ENCODE measurements at places on chromosomes 6 and 20.
A peak's percentile ranks its signal among the peaks of the same experiment; 100 is the strongest.

GRCh38 chr6:25829375-25829774, 2.5 kb downstream of the SLC17A1 start:
- DNase-seq, result no peak

DNA sequence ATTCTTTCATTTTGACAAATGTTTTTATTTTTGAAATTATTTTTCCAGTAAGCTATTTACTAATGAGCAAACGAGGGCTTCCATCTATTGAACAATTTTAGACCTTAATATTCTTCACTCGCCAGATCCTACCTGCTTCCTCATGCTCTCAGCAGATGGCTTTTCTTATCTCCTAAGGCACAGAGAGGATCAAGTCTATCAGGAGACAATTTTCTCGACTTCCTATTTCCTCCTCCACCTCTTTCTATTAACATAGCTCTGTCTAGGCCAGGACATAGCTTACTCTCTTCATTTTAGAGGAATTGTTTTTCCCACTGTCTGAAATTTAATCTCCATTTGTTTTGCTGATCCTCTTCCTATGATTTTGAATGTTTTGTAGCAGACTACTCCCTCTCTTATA, 87.0 kb upstream of the MAN1A1 start:
- no peak for DNase-seq

DNA sequence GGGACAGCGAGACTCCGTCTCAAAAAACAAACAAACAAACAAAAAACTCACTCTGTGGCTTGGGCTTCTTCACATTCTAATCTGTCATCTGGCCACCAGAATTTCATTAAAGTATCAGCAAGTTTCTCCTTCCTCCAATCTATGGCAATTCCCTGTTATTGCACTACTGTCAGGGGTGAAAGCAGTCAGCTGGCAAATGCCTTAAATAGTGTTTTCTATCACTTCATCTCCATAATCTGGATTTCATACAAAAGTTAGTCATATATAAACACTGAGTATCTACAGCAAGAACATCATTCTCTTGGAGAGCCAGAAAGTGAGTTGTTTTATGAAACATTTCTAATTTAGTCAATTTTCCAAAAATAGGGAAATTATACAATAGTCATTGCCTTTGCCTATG, 56.1 kb downstream of the PHACTR3 start:
- no peak for DNase-seq

- DNase-seq, result peak; percentile 82
These were observed 10.7 kb downstream of the DLL1 start for GRCh38 chr6:170279977-170280688.

- DNase-seq, result peak; percentile 67
These were observed 9.4 kb downstream of the DEFB132 start for GRCh38 chr20:266596-267562.

DNA sequence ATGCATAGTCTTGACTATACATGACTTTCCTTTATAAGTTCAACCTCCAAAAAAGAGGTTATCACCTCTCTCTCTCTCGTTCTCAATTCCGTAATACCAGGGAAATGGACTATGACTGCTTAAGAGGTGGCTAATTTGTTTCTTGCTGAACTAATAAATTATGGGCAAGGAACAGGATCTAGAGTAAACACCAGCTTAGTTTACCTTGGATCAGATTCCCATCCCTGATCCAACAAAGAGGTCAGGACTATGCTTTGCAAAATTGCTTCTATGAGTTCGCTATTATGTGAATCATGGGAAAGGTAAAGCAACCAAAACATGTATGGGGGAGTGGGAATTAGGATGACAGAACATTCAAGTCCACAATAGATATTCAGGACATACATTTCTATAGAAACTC, 630.7 kb downstream of the HACE1 start:
- DNase-seq, result peak; percentile 13

DNA sequence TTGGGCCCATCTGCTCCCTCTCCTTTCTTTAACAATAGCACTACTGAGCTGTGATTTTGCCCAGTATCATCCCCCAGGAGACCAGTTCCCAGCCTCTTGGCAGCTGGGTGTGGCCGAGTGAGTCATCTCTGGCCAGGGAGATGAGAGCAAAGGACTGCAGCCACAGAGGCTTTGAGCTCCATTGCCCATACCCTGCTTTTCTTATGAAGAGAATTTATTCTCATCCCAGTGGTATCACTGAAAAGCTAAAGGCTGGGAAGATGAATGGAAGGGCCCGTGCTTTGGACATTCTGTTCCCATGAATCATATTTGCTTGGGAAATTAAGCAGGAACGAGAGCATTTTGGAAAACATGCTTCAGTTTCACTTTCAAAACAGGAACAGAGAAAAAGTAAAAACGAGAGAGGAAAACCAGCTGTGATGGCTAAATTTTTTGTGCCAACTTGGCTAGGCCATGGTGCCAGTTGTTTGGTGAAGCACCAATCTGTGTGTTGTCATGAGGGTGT, 14.9 kb downstream of the CST3 start:
- DNase-seq, result no peak

DNA sequence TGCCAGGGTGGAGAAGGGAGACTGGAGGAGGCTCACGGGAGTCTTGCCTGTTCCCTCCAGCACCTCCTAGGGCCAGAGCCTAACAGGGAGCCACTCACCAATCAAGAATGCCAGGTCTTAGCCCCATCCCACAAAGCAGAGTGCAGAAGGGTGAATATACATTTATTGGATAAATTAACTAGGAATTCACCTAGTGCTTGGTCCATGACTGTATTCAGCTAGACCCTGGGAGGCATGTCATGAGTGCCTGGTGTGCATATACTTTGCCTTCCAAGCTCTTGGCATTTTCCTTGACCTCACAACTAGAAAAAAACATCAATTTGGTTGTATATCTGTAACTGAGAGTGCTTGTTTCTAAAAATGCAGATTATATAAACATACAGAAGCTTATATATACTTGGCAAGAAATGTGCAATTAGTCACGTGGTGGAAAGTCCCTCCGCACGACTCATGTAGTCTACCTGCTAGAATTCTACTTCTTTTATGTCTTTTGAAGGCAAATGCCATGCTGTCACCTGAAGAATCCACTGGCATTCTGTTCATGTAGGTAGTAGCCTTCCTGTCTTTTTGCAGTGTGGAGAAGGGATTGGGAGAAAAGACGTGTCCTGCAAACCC, 991.0 kb downstream of the KIF16B start:
- DNase-seq, result no peak

- no peak for DNase-seq
These were observed 105.0 kb downstream of the SPTLC3 start for GRCh38 chr20:13113731-13114130.

- no peak for DNase-seq
These were observed 1414.1 kb upstream of the EYS start for GRCh38 chr6:67121115-67121514.

GRCh38 chr6:159807150-159807858, 7.2 kb downstream of the PNLDC1 start:
- no peak for DNase-seq

GRCh38 chr20:44732327-44732726, 13.3 kb upstream of the KCNK15 start:
- DNase-seq, result no peak

- DNase-seq, result no peak
These were observed 14.2 kb downstream of the PPP1R14C start for GRCh38 chr6:150157081-150157480.

GRCh38 chr20:19709635-19710335, 48.3 kb upstream of the RIN2 start:
- DNase-seq, result no peak

GRCh38 chr20:63587776-63588591, 13.9 kb upstream of the HELZ2 start:
- DNase-seq, result no peak

GRCh38 chr20:24954566-24954965, 5.5 kb downstream of the CST7 start:
- no peak for DNase-seq

DNA sequence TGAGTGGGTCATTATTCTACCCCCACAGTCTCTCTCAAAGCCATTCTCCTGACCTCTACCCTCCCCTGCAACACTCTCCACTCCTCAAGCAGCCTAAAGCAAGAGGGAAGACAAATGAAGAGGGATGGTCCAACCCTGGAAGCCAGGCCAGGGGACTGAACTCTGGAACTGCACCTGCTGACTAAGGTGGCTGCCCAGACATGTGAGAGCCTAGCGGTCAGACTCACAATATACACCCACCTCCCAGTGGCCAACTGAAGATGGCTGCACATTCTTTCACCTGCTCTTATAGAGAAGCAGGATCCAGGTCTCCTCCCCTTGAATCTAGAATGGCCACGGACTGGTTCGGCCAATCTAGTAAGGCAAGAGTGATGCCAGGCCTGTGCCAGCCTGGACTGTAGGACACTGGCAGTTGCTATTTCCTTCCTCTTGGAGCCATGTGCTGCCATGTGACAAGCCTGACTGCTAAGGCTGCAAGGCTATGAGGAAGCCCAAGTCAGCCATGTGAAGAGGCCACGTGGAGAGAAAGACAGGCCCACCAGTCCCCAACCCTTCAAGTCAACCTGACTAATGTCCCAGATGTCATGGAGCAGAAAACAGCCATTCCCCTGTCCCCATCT, 31.8 kb downstream of the ACSS1 start:
- DNase-seq, result no peak

DNA sequence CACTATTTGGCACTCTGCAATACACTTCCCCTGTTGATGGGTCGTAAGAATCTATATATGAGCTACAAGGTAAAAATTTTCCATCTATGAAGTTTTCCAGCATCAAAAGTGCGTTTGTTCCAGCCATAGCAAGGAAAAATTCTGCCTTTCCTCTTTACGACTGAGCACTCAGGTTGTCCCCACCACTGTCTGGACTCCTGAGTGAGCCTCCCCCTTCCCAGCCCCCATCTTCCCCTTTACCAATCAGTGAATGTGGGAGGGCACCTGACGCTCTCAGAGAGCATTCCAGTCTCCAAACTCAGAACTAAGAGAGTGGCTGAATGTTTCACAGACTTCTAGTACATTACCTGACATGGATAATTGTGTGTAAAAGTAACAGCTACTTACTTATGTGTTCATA, at the start of gene ALDH8A1:
ALDH8A1 (minus strand) TSS at position 175 of the 400 bp plus-strand sequence; CDS start at position 127, 48 bp downstream.
- no peak for DNase-seq

DNA sequence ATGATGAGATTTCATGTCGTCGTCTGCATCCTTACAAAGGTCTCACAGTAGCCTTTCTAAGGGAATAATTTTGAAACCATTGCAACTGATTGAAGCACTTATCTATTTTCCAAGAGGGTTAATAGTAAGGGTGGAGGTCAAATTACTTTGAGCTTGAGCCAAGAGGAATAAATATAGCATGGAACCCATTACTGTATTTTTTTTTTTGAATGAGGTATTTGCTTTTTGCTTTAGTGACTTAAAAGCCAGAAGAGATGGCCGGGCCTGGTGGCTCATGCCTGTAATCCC, 78.3 kb downstream of the SCAND1 start:
- no peak for DNase-seq

- DNase-seq, result peak; percentile 3
These were observed 5.6 kb upstream of the SYNE1 start for GRCh38 chr6:152642578-152643375.

DNA sequence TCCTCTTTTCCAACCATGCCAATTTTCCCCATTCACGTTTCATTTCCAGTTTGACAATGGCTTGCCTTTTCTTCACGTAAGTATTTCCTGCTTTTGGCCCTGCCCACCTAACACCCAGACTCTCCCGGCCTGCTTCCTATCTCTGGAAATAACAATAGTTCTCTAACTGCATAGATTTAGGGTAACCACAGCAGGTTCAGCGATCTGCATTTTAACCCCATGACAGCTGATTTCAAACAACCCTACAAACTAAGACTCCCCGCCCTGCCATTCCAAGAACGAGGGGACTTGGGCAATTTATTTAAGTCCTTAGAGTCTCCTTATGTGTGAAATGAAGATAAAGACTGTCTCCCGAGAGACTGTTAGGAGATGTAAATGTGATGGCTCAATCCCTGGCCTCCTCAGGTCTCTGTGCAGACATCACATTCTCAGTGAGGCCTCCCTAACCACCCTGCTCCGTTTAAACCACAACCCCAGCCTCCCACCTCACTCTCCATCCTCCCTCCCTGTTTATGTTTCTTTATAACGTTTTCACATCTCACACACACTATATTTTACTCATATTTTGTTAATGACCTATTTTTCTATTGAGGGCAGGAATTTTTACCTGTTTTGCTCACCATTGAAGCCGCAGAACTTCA, 134.8 kb downstream of the GJA10 start:
- DNase-seq, result no peak

DNA sequence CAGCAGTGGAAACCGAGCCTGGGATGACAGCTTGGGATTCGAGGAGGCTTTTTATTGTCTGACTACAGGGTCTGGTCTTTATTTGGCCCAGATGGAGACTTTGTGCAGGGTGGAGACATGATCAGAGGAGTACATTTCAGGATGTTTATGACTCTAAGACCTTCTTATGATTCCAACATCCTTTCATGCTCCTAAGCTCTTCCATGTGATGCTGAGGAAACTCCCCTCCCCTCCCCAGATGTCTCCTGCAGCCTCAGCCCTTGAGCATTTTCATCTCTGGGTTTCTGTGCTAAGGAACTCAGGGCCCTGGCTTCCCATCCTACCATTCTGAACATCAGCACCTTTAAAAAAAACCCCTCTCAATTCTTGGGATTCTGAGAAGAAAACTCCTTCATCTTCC, 186.6 kb downstream of the SOX4 start:
- no peak for DNase-seq

GRCh38 chr20:21183722-21184121, 57.8 kb downstream of the KIZ start:
- no peak for DNase-seq

DNA sequence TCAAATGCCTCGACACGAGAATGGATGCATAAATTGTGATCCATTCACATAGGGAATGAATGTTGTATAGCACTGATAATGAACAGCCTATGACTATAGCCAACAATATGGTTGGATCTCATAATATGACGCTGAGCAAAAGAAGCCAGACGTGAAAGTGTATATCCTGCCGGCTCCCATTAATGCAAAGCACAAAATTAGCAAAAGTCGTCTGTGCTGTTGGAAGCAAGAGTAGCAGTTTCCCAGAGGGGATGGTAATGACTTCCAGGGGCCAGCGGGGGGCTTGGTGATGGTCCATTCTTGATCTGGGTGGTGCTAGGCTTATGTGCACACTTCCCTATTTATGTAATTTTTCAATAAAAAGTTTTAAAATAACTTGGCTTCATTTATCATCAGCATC, 1.0 kb upstream of the TAGAP start:
- no peak for DNase-seq

GRCh38 chr6:140209775-140210174, 835.3 kb upstream of the CITED2 start:
- DNase-seq, result no peak

DNA sequence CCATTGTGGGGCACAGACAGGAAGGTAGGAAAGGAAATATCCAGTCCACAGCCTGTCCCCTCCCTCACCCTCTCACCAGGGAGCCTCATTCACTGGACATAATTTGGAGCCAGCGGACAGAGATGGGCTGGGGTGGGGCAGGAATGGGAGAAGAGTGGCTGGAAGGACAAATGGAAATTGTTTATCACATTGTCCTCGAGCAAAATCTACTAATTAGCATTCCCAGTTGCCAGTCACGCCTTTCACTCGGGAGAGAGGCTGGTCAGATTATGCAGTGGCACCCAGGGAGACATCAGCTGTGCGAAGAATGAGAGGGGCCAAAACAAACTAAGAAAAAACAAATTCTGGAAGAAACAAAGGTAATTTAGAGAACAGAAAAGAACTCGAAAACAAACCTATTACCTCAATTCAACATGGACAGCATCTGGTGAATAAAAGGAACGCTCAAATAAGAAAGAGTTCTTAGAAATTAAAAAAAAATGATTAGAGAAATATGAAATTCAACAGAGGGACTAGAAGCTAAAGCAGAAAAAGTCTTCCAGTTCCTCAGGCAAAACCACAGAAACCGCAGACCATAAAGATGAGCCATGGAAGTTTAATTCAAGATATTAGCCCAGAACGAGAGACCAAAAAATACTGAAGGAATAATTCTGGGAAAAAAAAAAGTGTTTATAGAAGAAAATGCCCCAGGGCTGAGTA, 108.5 kb upstream of the RALGAPA2 start:
- no peak for DNase-seq

All from NCI-H2107 (cell line).